ENCODE measurements at places on chromosomes 16 and 17. TPM values are rescaled to one million over a fixed set of nuclear protein-coding genes. Genes with fewer than 3 reads are reported as not detected.

Gene EPX
- not detected for total RNA-seq

Gene LGALS9B
- not detected for total RNA-seq

Gene JPH3
- 0.08 TPM for total RNA-seq

Gene HBA1
- not detected for total RNA-seq

Gene RUNDC3A
- total RNA-seq: 0.08 TPM

Gene KCNH6
- total RNA-seq: not detected

Gene ARHGAP23
- 0.08 TPM for total RNA-seq

Gene CDRT4
- total RNA-seq: 1.9 TPM

Gene KLHL10
- 0.30 TPM for total RNA-seq

Gene TP53TG3B
- total RNA-seq: not detected

Gene EPN3
- not detected for total RNA-seq

Gene FSCN2
- total RNA-seq: 0.36 TPM

Gene DHRS7C
- not detected for total RNA-seq

Gene EVI2B
- total RNA-seq: 14.8 TPM

Gene HS3ST3A1
- 0.12 TPM for total RNA-seq

Gene ADAD2
- total RNA-seq: 1.5 TPM

Gene PPP1R1B
- total RNA-seq: not detected

Gene DLX4
- total RNA-seq: 0.70 TPM

Gene C16orf95
- 9.9 TPM for total RNA-seq

Gene LPO
- total RNA-seq: not detected

Gene WFDC1
- total RNA-seq: not detected

Gene SSTR5
- total RNA-seq: not detected

Gene NPIPA7
- 7.4 TPM for total RNA-seq

Gene MPV17L
- 0.20 TPM for total RNA-seq

Gene KRTAP4-4
- not detected for total RNA-seq

Gene GNGT2
- 25.5 TPM for total RNA-seq

Gene CD300H
- total RNA-seq: not detected
